Stimulated activated CD8-positive, alpha-beta memory T cell treated with anti-CD3 and anti-CD28 coated beads, Interleukin-15, amount 100 ng/mL, for 4 hours (primary cell): ENCODE measurements at places on chromosomes 4 and X.

GRCh38 chrX:86295293-86295692 is 147.0 kb downstream of the DACH2 start:
- no peak for DNase-seq

DNA sequence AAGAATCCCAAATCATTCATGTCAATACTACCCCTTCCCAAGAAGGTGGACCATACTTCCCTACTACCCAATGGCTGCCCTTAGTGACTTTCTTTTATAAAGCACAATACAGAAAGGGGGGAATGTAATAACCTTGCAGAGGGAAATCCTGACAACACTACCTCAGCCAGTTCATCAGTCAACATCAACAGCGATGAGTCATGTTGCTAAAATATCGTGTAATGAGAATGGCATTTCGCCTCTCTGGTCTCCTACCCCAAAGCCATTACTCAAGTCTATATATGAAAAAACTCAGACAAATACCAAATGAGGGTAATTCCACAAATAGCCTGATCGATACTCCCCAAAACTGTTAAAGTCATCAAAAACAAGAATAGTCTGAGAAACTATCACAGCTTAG is 3.3 kb upstream of the MAGEA8 start:
- DNase-seq: no peak

GRCh38 chr4:42561031-42561430 is 95.9 kb downstream of the ATP8A1 start:
- no peak for DNase-seq

DNA sequence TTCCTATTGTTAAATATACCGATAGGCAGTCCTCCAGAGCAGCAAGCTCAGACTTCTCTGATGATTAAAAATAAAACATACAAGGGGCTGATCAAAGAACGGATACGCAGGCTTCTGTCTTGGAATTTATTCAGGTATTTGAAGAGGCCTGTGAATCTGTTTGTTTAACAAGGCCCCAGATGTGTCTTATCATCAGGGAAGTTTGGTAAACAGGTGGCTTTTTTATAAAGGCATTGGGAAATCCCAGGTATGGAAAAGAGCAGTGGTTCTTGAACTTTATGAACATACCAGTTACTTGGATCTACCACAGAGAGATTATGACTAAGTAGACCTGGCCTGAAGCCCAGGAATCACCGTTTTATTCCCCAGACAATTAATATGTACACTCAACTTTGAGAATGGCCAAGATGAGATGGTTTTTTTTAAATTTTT is 47.9 kb downstream of the SOWAHB start:
- DNase-seq: no peak

DNA sequence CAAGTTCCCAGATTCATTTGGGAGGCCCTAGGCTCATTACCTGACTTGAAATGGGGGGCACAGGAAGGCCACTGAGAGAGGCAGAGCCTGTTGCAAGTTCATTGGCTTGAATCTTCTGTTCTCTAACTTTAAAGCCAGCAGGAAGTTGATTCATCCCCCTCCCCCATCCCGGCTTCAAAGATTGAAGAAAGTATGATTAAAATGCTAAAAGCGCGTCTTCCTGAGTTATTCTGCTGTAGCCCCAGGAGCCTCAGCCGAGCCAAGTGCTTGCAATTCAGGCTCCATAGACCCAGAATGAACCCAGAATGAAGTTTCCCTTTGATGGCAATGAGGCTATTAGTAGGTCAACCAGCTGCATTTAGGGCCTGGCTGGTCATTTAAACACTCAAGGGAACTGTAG is 14.7 kb downstream of the CHST7 start:
- DNase-seq: no peak

GRCh38 chrX:47645530-47645929 is 4.8 kb downstream of the ELK1 start:
- DNase-seq: no peak

GRCh38 chr4:96986816-96987215 is 1146.9 kb downstream of the PDHA2 start:
- DNase-seq: no peak

- DNase-seq: no peak
These were observed 144.4 kb upstream of the GUCY1A1 start for GRCh38 chr4:155522201-155522600.

- DNase-seq: no peak
These were observed 882.9 kb upstream of the SLIT2 start for GRCh38 chr4:19368800-19369199.

GRCh38 chrX:121161501-121161933 is 114.1 kb downstream of the GLUD2 start:
- DNase-seq: no peak

GRCh38 chr4:184420881-184421416 is 53.4 kb downstream of the IRF2 start:
- no peak for DNase-seq

DNA sequence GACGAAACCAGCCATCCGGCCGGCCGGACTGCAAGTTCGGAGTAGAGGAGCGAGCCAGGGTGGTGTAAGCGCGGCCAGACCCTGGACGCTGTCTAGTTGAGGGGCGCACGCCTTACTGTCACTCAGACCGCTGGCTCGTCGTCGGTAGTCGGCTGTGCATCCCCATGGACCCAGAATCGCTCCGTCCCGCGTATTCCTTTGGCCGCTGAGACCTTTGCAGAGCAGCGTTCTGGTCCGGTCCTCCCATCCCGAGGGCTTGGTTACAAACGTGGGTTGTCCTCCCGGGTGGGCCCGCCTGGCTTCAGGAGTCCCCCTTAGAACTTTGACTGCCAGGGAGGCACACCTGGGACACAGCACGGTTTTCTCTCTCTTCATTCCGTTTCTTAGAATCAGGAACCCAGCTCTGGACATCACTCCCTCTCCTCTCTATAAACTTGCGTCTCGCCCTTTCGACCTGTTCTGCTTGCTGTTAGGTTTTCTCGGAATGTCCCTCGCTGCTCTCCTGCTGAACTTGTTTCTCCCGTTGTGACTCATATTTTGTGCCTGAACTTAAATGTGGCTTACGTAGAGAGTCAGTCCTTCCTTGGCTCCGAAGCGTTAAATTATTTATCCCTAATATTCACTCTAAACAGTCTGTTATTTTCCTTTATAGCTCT is 672 bp downstream of the PGM2 start:
- no peak for DNase-seq

GRCh38 chrX:20320461-20321159 is 53.9 kb upstream of the RPS6KA3 start:
- DNase-seq: no peak

- no peak for DNase-seq
These were observed 70.5 kb downstream of the HADH start for GRCh38 chr4:108060164-108060563.

DNA sequence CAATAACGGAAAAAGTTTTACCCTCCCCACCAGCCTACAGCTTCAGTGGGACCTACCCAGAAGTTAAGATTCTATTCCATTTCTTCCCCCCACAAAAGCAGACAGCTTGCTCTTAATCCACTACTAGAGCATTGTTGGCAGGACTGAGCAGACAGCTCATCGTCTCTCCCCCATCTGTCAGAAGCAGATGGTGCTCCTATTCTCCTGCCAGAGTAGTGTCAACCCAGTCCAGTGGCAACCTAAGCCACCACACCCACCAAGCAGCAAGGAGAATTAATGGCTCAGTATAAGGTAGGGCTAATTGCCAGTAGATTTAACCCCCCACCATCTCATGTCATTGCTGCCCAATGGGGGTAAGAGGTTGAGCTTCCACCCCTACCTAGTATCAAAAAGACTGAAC is 62.0 kb downstream of the AWAT2 start:
- no peak for DNase-seq

DNA sequence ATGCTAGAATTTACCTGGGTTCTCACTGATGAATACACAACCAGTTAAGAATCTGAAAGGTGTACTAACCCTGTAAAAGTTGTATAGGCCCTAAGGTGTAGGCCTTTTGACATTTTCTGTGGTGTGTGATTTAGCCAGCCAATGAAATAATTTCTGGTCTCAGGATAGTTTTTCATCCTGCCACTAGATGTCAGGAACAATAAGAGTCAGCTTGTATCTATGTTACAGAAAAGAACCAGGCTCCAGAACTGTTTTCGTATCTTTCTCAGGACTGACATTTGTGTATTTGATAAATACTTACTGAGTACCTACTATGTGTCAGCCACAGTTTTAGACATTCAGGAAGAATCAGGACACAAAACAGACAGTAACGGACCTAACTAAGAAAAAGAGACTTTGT is 673.6 kb upstream of the TENM3 start:
- no peak for DNase-seq

DNA sequence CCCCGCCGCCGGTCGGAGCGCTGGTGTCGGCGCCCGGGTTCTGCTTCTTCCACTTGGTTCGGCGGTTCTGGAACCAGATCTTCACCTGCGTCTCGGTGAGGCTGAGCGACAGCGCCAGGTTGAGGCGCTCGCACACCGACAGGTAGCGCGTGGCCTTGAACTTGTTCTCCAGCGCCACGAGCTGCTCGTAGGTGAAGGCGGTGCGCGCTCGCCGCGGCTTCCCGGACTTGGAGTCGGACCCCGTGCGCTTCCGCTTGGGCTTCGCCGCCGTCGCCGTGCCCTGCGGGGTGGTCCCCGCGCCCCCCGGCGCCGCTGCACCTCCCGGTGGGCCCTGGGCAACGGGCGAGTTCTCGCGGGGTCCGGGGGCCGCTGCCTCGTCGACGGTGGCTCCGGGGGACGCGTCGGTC is 3.1 kb downstream of the NKX1-1 start:
- DNase-seq: no peak

DNA sequence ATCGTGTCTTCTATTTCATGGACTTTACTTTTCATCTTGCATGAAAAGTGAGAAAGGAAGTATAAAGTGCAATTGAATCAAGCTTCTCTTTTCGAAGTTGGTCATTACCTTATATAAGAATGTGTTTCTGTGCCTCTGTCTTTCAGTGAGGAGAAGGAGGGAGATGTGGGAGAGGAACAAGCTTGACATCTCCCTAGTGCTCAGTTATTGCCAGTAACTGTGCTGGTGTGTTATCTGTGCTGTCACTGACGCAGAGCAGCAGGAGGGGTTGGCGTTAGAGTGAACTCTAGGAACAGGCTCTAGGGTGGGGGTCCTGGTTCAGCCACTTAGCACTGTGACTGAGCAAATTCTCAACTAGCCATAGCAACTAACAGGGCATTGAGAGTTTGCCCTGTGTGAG is 34.0 kb upstream of the TBC1D9 start:
- DNase-seq: no peak

DNA sequence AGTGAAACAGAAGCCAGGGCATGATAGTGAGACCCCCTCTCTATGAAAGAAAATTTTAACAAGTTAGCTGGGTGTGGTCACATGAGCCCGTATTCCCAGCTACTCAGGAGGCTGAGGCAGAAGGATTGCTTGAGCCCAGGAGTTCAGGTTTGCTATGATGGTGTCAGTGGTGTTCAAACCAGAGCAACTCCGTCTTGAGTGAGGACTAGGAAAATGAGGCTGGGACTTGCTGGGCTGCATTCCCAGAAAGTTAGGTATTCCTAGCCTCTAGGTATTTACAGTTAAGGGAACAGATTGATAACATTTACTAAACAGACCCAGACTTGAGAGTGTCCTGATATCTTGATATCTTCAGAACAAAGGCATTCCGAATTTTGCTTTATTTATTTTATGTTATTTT is 37.0 kb upstream of the NOCT start:
- no peak for DNase-seq

GRCh38 chr4:78542373-78542772 is 9.2 kb upstream of the ANXA3 start:
- DNase-seq: no peak

GRCh38 chrX:143081231-143081630 is 55.5 kb downstream of the SPANXN4 start:
- DNase-seq: no peak

- DNase-seq: no peak
These were observed 235.6 kb downstream of the PARM1 start for GRCh38 chr4:75168548-75168947.

DNA sequence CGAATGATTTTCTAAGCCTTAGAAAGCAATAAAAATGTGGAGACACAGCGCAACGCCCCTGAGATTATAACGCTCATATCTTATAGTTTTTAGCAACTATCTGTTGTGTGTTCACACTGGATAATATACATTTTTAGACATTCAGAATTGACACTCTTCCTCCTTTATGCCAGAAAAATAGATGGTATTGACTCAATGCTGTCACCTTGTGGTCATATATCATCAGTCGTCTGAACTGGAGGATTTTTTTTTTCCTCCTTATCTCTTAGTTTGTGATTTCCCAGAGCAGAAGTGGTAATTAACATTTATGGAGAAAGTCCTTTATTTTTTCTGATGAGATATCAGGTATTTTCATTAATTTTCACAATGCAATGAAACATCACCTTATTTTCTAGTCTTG is 759.6 kb downstream of the RAB28 start:
- no peak for DNase-seq

- DNase-seq: no peak
These were observed 173.4 kb downstream of the DHRSX start for GRCh38 chrX:2327423-2327822.

GRCh38 chr4:45004847-45005565 is 278.6 kb upstream of the GNPDA2 start:
- DNase-seq: no peak

DNA sequence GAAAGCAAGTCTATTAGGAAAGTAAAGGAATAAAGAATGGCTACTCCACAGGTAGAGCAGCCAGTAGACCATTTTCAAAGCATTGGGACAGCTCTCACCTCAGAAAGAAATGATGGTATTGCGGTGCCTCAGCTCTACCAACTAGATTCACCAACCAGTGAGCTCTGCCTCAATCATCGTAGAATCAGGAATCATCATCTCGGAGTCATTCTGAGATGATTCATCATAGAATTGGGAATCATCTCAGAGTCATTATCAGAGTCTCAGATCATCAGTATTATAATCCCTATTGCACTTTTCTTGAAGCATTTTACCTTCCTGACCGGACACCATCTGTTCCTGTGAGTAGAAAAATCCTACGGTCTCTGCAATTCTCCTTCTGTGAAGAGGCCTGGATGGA is 17.5 kb upstream of the SAT1 start:
- no peak for DNase-seq

- no peak for DNase-seq
These were observed 335.2 kb downstream of the TENM3 start for GRCh38 chr4:182578402-182578801.

- no peak for DNase-seq
These were observed 224.2 kb downstream of the STIM2 start for GRCh38 chr4:27084685-27085361.

DNA sequence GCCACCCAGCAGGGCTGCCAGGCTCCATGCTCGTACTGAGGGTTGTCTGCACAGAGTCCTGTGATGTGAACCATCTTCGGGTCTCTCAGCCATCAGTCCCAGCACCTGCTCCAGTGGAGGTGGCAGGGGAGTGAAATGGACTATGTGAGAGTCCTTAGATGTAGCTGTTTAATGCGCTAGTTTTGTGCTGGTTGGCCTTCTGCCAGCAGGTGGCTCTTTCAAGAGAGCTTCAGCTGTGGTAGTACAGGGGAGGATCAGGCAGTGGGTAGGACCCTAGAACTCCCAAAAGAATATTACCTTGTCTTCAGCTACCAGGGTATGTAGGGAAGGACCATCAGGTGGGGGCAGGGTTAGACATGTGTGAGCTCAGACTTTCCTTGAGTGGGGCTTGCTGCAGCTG is 1066.0 kb downstream of the GLUD2 start:
- no peak for DNase-seq

DNA sequence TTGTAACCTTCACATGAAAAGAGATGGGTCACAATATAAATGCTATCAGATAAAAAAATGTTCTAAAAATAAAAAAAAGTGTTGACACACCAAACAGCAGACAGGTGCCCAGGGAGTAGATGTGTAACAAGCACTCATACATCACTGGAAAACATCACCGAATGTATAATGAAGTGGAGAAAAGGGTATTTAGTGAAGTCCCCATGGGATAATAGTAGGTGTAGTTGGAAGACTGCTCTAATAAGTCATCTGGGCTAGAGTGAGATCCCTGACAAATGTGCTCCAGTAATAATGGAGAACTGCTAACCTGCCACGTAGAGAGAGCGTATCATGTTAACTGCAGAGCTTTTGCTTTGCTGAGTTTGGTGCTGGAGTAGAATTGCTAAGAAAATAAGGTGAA is 152.0 kb downstream of the GRIA2 start:
- DNase-seq: no peak
